ENCODE measurements at places on chromosomes 6 and 20. TPM values are rescaled to one million over a fixed set of nuclear protein-coding genes. Genes with fewer than 3 reads are reported as not detected.

PBOV1 gene
- not detected for total RNA-seq

C6orf163 gene
- 2.1 TPM for total RNA-seq

BHLHE23 gene
- total RNA-seq: not detected

SYNCRIP gene
- 68.6 TPM for total RNA-seq

HLA-DQB1 gene
- total RNA-seq: not detected

GLP1R gene
- total RNA-seq: not detected

GTSF1L gene
- not detected for total RNA-seq

ARMC2 gene
- 2.1 TPM for total RNA-seq

CRIP3 gene
- total RNA-seq: not detected

KCNG1 gene
- total RNA-seq: 8.6 TPM

ABHD16B gene
- total RNA-seq: not detected

ERMARD gene
- total RNA-seq: 18.5 TPM

TNFRSF21 gene
- total RNA-seq: 19.8 TPM

MMP24 gene
- total RNA-seq: 0.63 TPM

C20orf202 gene
- not detected for total RNA-seq

PYGB gene
- total RNA-seq: 88.0 TPM

OXT gene
- not detected for total RNA-seq
